ENCODE measurements at places on chromosomes 16 and 17.

- no peak for DNase-seq
Measured at GRCh38 chr17:74478420-74479100, 12.1 kb downstream of the CD300A start.

DNA sequence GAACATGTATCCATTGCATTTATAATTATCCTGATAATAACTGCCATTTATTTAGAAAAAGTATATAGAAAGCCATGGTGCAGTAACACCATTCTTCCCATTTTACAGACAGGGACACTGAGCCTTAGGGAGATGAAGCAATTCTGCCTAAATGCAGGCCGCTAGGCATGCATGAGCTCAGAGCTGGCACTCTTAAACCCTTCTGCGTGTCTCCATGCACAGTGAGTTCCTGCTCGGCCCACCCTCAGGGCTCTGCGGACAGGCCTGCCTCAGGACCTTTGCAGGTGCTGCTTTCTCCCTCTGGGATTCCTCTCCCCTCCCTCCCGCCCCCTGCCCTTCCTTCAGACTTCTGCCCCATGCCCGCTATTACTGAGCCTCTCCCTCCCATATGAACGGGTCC, 54.3 kb upstream of the WSB1 start:
- DNase-seq = no peak

- no peak for DNase-seq
Measured at GRCh38 chr17:7114241-7114874, at the start of gene ASGR2. Gene ASGR2, minus strand, starts transcription at chr17:7114822. Its CDS starts 582 bp downstream, at chr17:7114240.

DNA sequence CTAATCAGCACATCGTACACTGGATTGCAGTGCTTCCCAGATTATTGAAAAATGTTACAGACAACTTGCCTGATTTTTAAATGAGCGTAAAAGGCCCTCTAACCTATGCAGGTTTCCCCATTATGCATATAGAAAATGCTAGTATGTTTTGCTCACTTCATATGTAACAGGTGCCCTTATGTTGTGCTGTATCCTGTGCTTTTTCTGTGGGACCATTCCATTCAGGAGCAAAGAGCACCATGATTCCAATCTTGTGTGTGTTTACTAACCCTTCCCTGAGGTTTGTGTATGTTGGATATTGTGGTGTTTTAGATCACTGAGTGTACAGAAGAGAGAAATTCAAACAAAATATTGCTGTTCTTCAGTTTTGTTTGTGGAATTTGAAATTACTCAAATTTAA, 12.9 kb downstream of the PTRH2 start:
- DNase-seq = no peak

DNA sequence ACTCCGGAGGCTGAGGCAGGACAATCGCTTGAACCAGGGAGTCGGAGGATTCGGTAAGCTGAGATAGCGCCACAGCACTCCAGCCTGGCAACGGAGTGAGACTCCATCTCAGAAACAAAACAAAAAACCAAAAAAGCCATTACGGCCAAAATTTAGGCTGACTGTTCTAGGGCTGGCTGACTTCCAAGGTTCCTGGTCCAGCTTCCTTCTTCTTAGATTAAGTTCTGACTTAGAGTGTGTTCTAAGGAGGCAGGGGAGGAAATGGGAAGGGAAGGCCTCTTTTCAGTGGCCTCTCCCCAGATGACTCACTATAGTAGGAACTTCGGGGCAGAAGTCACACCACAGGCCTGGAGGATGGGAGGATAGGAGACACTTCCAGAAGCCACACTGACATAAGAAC, 27.7 kb upstream of the CLEC18B start:
- no peak for DNase-seq

DNA sequence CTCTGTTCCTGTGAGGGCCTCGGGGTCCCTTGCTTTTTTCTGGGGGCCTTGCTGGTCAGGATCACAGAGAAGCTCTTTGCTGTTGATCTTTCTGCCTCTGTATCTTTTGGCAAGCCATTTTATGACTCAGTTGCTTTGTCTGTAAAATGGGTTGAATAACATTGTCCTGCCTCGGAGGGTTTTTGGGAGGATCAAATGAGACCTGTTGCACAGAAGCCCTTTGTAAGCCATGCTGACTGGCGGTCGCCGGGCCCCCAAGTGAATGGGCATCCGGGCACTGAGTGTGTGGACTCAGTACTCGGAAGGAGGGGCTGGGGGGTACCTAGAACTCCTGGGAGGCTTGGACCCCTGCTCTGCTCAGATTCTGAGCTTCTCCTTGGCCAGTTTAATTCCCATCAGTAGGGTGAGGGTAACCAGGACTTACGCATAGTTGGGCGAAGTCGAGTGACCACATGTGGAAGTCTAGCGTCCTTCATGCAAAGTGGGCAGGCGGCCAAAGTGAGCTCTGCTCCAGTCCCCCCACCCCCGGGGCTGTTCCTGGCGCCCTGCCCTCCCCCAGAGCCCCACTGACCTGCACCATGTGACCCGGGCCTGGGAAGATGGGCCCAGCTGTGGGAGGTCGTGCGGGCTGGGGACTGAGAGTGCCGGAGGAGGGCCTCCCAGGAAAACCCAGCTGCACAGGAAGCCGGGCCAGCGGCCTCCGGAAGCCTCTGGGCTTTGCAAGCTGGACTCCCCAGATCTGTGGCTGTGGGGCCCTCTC, 284.0 kb downstream of the SEC14L1 start:
- DNase-seq = no peak

Data from CD4-positive, alpha-beta T cell treated with Interleukin-1 beta for 1 hour (primary cell).